Hematopoietic multipotent progenitor cell treated with erythropoietin and hydrocortisone succinate and interleukin-3 and kit ligand, for 17 days (in vitro differentiated cells): ENCODE measurements at places on chromosomes 1 and 21.

DNA sequence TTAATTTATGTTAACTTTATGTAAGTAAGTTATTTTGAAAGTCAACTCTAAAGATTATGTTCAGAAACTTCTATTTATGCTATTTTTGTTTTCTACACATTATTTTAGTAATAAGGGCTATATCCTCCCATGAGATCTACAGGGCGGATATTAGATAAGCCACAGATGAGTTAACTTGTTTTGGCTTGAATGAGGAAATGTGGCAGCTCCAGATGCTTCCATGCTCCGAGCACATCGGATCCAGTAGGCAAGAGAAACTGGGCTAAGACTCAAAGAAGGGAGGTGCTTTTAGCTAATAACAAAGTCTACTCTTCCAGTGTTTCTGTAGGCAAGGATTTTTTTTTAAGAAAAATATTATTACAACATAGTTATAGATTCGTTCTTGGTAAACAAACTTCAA is 20.0 kb upstream of the LAMC1 start:
- DNase-seq = no peak

DNA sequence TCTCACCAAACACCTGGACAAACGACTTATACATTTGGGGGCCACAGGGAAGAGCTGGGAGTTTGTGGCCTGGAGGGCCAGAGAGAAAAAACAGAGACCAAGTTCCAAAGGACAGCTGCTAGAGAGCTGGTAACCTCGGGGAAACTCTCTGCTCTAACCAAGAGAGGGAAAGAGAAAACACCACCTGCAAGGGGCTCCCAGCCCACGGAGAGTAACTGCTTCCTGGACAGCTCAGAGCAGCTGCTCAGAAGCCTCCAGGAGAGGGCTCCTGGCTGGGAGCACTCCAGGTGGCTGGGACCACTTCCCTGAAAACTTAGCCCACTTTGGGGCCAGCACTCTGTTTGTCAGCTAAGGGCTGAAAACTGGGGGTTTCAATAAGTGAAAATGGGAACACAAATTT is 154.8 kb upstream of the GRIK3 start:
- DNase-seq = no peak

DNA sequence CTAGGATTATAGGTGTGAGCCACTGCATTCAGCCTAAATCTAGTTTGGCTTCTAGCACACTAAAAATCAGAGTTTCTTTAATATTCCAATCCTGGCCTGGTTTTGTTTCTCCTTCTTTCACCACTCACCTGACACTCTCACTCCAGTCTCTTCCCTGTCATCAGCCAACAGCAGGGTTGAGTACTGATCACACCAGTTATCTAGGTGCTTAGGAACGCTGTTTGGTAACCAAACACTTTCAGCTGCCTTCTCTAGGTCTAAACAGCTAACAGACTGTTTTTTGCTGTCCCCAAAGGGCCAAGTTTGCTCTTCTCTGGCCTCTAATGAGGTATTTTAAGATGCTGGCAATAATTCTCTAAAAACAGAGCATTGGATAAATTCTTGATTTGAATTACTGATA is 17.7 kb upstream of the FRRS1 start:
- no peak for DNase-seq

GRCh38 chr1:233281711-233282581 is 13.6 kb downstream of the PCNX2 start:
- DNase-seq = no peak
